ENCODE measurements at places on chromosomes 2 and 18.

DNA sequence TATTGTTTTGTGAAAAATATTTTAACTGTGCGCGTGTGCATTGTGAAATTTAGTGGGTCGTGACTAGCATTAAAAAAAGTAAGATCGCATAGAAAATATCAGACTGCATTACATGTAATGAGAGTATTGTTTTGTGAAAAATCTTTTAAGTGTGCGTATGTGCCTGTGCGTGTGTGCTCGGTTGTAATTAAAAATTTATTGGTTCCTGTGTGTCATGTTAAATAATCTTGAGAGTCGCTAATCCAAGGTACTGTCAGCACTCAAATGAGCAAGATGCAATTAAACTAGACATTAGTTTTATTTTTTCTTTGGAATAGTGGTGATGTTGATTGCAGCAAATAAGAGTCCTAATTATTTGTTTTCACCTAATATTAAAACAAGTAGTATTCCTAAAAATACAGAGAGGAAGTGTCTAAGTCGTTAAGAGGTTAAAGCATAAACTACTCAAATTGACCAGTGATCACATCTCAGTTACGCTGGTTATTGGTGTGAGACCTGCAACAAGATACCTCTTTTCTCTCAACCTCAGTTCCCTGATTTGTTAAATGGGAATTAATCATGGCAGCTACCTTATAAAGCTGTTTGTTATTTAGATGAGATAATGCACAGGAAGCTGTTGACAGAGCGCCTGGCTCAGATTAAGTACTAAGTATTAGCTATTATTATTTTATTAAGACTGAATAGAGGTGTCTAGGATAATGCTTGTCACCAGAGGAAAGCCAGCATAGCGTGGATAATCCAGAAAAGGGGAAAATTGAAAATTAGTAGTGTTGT, 1.9 kb downstream of the ZDBF2 start:
- no peak for DNase-seq

GRCh38 chr18:50161597-50162205, 33.2 kb downstream of the MYO5B start:
- peak; percentile 68 for DNase-seq

DNA sequence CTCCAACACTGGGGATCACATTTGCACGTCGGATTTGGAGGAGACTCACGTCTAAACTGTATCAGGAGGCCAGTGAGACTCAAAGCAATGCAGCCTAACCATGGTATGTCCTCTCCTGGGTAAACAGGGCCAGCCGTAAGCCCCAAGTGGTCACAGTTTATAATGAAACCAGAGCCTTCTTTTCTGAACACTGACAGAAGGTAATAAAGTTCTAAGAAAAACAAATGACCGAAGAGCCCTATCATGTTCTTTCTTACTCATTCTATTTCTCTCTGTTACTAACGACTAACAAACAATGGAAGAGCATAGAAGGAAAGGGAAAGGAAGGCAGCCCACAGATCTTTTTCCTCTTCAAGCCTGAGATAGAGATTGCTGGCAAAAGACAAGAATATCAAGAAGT, 796.8 kb upstream of the SOX11 start:
- no peak for DNase-seq

DNA sequence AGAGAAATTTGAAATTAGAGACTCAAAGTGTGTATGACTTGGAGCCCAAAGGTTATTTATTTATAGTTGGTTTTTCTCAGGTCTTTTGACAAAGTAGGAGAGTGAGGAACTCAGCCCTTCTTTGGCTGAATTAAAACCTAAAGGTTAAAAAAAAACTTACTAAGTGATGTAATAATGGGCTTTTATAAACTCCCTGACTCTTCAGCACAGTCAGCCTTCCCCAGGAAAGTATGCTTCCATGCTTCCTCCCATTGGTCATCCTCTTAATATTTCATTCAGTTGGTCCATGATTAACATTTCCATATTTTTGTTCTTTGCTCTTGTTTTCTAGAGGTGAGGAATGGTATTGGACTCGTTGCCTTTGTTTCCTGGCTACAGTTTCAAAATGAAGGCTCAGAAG, 7.2 kb downstream of the ARPC2 start:
- no peak for DNase-seq

GRCh38 chr2:56801770-56802169, 618.0 kb downstream of the CCDC85A start:
- no peak for DNase-seq

DNA sequence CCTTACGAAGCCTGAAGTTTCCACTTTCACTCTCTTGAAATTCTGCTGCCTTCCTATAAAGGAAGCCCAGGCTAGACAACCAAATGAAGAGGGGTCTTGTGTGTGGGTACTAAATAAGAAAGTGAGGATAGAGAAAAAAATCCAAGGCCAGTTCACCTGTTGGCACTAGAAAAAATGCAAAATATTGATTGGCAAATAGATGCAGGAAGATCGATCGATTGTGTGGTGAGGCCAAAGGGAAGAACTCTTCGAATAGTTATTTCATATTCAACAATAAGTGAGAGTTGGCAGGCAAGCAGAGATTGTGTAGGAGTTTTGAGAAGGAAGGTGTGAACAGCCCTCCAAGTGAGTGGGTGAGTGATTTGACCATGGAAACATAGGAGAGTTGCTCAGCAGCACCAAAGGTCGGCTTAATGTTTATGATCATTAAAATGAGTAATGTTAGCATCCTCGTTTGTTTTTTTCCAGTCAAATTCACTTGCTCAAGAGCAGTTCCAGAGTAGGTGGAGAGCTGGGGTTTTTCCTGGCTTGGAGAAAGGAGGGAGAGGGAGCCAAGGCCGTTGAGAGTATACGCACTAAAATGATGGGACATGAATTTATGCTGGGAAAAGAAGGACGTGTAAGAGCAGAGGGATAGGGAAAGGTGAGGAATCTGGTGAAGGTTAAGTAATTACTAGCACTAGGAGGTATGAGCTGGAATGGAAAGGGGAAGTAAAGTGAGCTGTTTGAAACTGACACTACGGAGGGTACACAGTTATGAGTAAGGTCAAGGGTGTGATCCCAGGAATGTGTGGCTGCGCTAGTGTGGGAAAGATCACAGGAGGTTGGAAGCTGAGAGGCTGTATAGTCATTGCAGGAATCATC, 1.1 kb upstream of the NAPG start:
- no peak for DNase-seq

GRCh38 chr2:182259629-182260150, 167.1 kb downstream of the PDE1A start:
- no peak for DNase-seq

GRCh38 chr18:79544386-79544963, 135.1 kb upstream of the CTDP1 start:
- no peak for DNase-seq

DNA sequence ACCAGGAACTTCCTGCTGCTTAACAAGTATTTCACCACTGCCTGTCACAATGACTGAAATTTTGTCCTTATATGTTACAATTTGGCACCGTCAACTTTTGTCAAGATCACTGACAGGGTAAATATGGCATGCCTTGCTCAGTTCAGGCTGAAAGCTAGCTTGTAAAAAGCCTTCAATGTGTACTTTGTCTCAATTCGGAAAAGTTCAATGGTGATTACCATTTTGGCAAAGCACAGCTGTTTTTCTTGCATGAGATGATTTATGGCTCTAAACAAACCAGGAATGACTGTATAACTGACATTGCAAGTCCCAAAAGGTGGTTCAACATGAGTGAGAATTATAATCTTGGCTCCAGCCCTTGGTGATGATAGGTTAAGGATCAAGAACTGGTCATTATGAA, 1255.2 kb downstream of the CNTNAP5 start:
- DNase-seq: no peak

- DNase-seq: no peak
These were observed 339.2 kb downstream of the EN1 start for GRCh38 chr2:118508282-118508681.

- DNase-seq: peak; percentile 42
These were observed 711 bp downstream of the SFXN5 start for GRCh38 chr2:73070643-73071359.

DNA sequence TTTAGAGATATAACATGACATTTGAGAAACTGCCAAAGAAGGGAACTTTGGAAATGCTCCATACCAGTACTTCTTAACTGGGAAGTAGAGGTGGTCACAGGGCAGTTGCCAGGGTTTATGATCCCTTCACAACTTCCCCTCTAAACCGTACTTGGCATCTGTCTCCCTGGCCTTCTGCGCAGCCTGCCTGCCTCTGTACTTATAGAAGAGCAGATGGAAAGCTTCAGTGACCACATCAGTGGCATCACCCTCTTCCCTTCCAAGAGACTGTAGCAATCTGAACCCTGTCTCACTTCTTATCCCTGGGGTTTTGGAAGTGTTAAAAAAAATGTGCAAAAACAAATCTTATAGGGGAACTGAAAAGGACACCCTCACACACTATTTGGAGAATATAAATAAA, 64.1 kb downstream of the EIF2AK3 start:
- no peak for DNase-seq

DNA sequence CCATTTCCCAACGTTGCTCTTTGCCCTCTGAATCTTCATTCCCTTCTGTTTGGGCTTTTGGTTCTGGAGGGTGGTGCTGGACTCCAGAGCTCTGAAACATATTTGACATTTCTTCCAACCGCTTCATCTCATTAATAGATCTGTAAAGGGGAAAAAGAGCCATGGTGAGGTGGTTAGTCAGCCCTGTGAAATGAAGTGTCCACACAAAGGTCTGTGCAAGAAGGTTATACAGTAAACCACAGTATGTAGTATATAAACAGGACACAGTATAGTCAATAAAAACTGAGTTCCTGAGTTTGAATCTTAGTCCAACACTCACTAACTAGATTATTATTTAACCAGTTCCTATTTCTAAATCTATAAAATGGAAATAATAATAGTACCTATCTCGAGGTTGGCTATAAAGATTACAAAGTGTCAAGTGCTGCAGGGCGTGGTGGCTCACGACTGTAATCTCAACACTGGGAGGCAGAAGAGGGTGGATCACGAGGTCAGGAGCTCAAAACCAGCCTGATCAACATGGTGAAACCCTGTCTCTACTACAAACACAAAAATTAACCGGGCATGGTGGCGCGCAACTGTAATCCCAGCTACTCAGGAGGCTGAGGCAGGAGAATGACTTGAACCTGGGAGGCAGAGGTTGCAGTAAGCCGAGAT, 13.1 kb downstream of the STARD7 start:
- DNase-seq: no peak

DNA sequence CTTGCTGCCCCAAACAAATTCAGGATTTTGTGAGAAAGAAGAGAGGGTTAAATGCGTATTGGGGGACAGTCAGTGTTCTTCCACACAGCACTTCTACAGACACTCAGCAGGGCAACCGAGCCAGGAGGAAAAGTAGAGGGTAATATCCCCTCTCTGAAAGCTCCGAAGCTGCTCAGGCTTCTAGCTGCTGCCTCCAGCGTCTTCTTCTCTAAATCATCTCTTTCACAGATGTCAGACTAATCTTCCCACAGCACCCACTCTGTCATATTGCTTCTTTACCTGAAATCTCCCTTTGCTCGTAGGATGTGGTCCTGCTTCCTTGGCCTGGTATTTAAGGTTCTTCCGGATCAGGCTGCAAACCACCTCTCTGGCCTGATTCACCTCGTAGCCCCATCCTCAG, 117.6 kb upstream of the HAAO start:
- DNase-seq: no peak

DNA sequence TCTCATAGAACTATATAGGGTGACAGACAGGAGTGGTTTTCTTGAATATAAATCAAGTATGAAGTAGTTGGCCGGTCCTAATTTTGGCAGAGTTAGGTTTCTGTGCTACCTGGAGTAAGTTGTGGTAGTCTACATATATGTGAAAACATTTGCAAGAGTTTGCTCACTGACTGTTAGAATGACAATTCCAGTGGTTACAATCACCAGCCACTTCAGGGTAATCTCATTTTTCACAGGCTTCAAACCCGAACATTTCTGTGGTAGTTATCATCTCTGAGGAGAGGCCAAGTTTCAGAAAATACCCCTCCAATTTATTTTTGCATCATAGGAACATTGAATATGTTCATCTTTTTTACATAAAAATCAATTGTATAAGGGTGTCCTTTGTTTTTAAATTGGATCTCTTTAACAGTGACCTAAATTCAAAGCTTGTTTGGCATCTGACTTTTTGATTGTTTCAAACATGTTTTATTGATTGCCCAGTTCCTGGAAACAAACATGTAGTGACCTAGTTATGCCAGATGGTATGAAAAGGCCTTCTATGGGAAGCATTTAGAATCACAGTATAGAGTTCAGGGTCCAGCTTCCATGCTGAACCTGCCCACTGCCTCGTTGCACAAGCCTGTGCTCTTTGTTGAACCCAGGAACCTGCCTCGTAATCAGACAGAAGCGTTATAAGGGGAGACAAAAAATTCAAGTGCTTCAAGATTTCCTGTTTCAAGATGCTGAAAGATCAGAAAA, 250.6 kb downstream of the LTBP1 start:
- no peak for DNase-seq

- DNase-seq: peak; percentile 8
These were observed 398.3 kb downstream of the ALK start for GRCh38 chr2:29522951-29523669.

DNA sequence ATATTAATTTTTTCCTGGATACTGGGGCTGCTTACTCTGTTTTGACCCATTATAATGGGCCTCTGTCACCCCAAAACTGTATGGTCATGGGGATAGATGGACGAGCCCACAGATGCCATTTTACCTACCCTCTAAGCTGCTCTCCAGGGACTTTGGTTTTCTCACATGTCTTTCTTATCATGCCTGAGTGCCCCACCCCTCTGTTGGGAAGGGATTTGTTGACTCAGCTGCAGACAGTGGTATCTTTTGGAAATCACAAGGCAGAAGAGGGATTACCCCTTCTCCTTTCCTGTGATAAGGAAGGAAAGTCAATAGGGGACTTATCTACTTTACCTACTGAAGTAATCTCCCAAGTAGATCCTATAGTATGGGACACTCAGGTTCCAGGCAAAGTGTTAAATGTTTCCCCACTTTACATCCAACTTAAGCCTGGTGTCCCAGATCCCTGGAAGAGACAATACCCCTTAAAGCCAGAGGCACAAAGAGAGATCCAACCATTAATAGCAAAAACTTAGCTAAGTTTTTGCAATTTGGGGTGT, 182.7 kb downstream of the RNF152 start:
- DNase-seq: no peak

DNA sequence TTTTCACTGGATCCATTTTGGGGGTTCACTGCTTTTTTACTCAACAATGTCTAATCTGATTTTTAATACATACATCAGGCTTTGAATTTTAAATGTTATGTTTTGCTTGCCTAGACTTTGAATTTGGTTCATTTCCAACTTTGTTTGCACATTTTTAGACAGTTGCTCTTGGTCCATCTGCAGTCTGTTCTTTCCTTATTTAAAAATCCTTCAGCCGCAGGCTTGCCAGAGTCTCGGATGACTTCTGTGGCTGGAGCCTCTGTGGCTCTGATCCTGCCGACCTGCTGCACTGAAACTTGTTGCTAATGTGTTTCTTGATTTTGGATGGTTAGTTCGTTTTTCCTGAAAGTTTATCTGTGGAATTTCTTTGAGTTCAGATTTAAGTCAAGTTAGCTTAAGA, 172.0 kb upstream of the ALKAL2 start:
- DNase-seq: no peak

- no peak for DNase-seq
These were observed 49.4 kb downstream of the NBAS start for GRCh38 chr2:15511686-15512085.

Data from Calu3 (cell line).